ENCODE measurements at places on chromosomes 13 and 19.

GRCh38 chr13:39577838-39578491 is 25.0 kb downstream of the LHFPL6 start:
- DNase-seq, result no peak

DNA sequence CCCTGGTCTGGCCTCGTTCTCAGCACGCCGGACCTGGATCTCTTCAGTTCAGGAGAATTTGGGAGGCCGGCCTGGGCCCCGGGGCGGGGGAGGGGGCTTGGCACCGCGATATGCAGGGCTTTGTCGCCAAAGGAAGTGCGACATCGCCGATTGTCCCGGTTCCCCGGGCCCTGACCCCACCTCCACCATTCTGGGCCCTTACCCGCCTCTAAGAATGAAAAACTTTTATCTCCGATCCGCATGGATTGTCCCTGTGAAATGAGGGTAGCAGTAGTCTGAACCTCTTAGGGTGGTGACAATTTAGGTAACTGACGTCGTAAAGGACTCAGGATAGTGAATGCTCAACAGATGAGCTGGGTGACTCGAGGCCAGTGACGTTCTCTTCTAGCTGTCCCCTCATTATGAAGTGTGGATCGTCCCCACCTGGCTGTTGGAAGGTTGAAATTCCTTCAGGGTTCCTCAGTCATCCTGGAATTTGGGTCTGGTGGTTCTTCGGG is 650 bp downstream of the DDA1 start:
- DNase-seq, result no peak

GRCh38 chr13:30179597-30180276 is 127.6 kb downstream of the KATNAL1 start:
- DNase-seq, result no peak

DNA sequence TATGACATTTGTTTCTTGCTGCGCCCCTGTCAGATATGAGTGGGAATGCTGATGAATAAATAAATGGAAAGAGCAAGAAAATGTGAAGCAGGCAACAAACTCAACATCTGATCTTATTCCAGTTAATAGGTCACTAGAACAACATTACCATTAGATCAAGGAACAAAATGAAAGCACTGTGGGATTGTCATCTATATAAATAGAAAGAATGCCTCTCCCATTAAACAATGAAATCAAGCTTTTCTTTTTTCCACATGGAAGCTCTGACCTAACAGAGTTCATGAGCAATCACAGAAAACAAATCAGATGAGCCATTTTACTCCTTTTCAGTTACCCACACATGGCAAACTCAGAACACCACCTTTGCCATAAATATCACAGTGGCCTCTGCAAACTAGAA is 354.8 kb downstream of the SUCLA2 start:
- DNase-seq, result no peak

DNA sequence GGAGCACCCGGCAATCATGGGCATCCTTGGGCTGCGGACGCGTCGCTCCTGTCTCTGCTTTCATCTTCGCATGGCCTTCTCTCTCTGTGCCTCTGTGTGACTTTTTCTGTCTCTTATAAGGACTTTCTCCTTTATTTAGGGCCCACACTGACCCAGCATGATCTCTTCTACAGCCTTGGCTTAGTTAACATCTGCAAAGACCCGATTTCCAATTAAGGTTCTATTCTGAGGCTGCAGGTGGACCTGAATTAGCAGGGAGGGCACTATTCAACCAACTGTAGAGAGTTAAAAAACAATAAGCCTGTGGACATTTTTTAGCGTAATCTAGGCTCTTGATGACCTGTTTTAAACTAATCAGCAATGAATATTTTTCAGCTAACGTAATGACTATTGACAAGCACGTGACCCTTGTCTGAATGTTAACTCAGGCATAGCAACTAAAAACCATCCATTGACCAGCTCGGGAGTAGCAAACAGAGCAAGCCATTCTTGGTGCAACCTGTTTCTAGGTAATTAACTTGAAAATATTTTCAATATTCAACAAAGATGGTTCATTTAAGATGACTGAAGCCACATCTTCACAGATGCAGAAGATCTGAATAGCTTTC is 15.2 kb downstream of the F10 start:
- DNase-seq, result no peak

DNA sequence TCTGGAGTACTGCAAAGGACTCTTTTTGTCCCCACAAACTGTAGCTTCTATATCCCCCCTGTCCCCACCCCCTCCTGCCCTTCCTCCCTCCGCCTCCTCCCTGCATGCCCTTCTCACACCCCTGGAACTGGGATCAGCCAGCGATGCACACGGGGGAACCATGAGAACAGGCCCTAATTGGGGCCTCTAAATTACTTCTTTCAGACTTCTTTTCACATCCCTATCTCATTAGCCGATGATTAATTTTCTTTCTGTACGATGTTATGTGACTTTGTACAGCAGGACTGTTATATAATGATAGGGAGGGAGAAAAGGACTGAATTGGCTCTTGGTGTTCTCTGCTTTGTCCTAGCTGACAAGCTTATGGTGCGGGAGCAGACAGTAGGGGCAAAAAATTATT is 347.5 kb downstream of the DNAJC15 start:
- DNase-seq, result no peak

DNA sequence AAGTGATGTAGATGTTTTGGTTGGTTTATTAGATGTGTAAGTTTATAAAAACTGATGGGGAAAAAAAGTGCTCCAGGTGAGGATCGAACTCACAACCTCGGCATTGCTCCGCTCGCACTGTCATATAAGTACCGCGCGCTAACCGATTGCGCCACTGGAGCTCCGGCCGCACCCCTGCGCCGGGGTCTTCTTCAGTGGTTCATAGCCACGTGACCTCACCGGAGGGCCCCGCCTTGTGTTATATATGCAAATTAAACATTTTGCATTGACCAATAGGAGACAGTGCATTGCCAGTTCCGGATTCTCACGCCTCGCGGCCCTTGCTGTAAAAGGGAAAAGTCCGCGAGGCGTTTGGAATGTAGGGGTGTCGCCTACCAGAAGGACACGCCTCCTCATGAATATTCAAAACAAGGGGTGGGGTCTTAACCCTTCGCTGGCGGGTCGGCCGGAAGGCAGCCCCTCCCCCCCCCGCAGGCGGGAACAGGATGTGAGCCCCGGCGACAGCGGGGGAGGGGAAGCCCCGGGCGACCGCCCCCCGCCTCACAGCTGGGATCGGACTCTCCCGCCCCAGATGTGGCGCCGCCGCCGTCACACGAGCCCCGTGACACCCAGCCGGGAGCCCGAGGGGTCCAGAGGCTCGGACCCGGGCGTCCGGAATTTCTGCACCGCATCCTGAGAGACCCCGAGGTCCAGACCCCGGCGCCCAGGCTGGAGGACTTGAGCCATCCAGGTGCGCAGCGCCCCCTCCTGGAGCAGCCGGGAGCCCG is at the start of gene PLEKHG2:
Gene PLEKHG2, plus strand, starts transcription at position 570 of the 767 bp plus-strand sequence. CDS start 1,418 bp downstream, outside the sequence.
- DNase-seq, result peak; percentile 97

DNA sequence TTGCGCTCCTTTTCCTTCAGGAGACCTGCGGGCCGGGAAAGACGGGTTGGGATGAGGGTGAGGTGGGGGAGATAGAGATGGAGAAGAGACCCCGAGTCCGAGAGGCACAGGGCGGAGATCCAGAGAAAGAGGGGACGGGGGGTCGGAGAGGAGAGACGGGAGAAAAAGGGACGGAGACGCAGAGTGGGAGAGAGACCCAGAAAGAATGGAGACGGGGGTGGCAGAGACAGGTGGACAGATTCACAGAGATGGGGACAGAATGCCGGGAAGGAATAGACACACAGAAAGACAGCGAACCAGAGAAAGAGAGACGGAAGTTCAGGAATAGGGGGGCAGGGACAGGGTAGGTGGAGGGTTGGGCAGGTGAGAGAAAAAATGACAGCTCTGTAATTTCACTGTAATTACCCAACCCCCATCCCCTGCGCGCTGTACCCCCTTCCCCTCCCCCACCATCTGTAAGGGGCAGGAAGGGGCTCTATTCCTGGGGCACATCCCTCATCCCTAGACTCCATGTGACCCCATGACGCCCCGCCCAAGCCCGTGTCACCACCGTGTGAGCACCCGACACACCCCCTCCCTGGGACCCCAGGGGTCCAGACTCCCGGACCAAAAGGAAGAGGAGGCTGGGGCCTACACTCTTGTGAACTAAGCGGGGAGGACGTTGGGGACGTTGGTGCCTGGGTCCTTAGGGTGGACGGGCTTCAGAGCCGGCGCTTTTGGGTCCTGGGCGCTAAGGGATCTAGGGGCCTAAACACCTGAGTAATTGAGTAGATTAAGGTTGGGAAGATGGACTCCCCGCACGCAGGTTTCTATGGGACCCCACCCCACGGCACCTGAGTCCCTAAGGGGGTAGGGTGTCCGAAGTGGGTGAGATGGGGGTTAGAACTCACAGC is 967 bp downstream of the DBP start:
- no peak for DNase-seq

Data from putamen (tissue), 1 donor.